ENCODE measurements at places on chromosomes 11 and 22. TPM values are rescaled to one million over a fixed set of nuclear protein-coding genes. Genes with fewer than 3 reads are reported as not detected.

The LIF gene
- total RNA-seq = 31.6 TPM

The SUN2 gene
- total RNA-seq = 39.1 TPM

The OR2AG2 gene
- 0.07 TPM for total RNA-seq

The SMC1B gene
- total RNA-seq = 0.03 TPM

The APOA5 gene
- not detected for total RNA-seq
